Left renal cortex interstitium (tissue), 4 donors: ENCODE measurements at places on chromosomes 4 and X. TPM values are rescaled to one million over a fixed set of nuclear protein-coding genes. Genes with fewer than 3 reads are reported as not detected.

COX7B gene
- 264 TPM for polyA plus RNA-seq

GRCh38 chrX:78653118-78653822 lies 5.9 kb downstream of the RTL3 start:
- DNase-seq = no peak

DNA sequence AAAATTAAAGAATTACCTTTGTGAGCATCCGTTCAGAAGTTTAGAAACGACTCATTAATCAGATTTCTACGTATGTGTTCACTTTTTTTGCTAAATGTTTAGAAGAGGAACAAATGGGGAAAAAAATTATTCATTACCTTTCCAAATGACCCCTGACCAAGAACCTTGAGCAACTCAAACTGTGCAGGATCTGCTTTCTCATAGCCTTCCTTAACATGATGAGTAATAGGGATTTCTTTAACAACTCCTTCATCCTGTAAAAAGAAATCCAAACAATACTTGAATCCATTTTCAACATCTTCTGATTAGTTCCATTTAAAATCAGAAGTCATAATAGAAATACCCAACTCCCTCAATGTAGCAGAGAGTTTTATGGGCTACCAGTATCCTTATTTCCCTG lies 32.1 kb downstream of the RPS6KA6 start:
- no peak for DNase-seq

- no peak for DNase-seq
Observed at GRCh38 chrX:119942173-119942819, 1.3 kb downstream of the NKAP start.

NXT2 gene
- 14.6 TPM for polyA plus RNA-seq

DNA sequence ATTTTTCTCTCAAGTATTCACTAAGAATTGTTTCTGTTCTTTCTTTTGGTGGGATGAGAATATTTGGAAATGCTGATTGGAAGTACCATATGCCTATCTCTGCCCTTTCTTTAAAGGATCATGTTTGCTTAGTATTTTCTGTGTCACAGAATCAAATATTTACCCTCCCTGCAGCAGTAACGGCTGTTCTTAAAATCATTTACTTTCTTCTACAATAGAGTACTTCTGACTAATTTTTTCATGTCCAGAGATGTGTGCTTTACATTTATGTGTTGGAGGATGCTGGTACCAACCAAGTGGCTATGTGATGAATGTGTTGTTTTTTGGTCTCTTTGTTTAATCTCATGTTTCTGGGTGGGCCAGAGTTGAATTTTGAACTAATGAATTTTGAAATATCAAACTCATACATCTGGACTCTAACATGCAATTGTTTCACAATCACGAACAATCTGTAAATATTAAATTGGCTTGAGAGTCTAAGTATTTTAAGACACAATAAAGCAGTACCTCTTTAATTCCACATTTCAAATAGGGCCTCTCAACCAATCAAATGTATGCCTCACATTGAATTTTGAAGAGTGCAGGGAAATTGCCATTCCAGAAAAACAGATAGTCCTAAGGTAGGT lies 59.4 kb upstream of the ARSJ start:
- DNase-seq = no peak
